ENCODE measurements at places on chromosomes 12 and 14.
A peak's percentile ranks its signal among the peaks of the same experiment; 100 is the strongest.

DNA sequence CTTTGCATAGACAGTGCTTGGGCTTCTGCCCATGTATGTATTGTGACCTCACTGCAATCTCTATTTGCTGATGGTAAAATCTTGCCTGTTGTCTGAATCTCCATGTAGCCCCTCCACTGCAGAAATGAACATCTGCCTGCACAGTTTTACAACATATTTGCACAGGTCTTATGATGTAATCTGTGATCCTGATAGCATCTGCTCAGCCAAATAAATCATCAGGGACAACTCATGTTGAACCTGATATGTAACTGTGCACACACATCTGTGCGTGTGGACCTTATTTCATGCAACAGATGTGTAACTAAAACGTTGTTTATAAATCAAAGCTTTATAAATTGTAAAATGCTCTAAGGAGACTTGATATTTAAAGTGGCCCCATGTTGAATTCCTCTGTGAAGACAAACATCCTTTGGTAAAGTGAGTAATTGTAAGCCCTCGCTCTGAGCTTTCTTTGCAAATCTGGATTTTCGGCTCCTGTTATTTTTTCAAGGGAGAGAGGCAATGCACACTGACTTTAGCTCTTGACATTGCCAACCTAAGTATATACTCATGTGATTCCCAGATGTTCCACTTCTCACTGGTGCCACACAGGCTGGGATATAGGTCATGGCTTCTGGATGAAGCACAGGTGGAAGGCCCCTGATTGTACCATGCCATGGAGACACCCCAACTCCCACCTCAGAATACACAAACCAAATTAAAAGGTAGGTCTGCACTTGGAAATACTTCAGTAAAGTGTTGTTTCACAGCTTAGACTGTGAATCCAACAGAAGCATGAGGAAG lies 371.3 kb downstream of the GRIN2B start:
- no peak for DNase-seq

GRCh38 chr12:82213761-82214160 lies 144.4 kb downstream of the CCDC59 start:
- no peak for DNase-seq

GRCh38 chr12:4174417-4174816 lies 99.1 kb upstream of the CCND2 start:
- DNase-seq: no peak

DNA sequence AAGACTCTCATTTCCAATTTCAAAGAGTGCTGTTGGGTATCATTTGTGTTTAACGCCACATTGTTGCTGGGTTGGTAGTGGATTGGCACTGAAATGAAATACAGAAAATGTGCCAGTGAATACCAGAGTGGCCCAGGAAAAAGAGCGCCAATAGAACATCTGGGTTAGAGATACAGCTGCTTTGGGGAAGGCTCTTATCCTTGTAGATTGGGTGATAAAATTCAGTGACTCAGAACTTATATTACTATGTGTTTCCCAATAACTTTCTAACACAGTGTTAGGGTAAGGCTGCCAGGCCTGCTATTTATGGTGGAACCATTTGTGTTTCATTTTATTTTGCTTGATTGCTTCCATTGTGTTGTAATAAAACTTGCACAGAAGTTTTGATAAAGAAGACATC lies 168.2 kb upstream of the SSTR1 start:
- peak; percentile 79 for DNase-seq

- peak; percentile 90 for DNase-seq
Measured at GRCh38 chr12:51773145-51773869, 75.2 kb downstream of the FIGNL2 start.

- no peak for DNase-seq
Measured at GRCh38 chr12:51374361-51374760, 16.8 kb downstream of the GALNT6 start.
